Mucosa of descending colon (tissue), 3 donors: ENCODE measurements at places on chromosomes 3 and 15. TPM values are rescaled to one million over a fixed set of nuclear protein-coding genes. Genes with fewer than 3 reads are reported as not detected.

The OXTR gene
- total RNA-seq = 0.70 TPM

The CLDN1 gene
- total RNA-seq = 0.57 TPM

The GORASP1 gene
- 122 TPM for total RNA-seq

The RARRES1 gene
- 42.7 TPM for total RNA-seq

The ATP13A4 gene
- total RNA-seq = 7.3 TPM

The ENTPD3 gene
- 3.3 TPM for total RNA-seq

The IL16 gene
- 9.5 TPM for total RNA-seq

The COL6A5 gene
- total RNA-seq = 0.06 TPM

The COL8A1 gene
- 0.75 TPM for total RNA-seq

The KLHL24 gene
- 69.9 TPM for total RNA-seq

The NUTM1 gene
- not detected for total RNA-seq

The CPEB1 gene
- total RNA-seq = 11.8 TPM
